ENCODE measurements at places on chromosomes 4 and X.

DNA sequence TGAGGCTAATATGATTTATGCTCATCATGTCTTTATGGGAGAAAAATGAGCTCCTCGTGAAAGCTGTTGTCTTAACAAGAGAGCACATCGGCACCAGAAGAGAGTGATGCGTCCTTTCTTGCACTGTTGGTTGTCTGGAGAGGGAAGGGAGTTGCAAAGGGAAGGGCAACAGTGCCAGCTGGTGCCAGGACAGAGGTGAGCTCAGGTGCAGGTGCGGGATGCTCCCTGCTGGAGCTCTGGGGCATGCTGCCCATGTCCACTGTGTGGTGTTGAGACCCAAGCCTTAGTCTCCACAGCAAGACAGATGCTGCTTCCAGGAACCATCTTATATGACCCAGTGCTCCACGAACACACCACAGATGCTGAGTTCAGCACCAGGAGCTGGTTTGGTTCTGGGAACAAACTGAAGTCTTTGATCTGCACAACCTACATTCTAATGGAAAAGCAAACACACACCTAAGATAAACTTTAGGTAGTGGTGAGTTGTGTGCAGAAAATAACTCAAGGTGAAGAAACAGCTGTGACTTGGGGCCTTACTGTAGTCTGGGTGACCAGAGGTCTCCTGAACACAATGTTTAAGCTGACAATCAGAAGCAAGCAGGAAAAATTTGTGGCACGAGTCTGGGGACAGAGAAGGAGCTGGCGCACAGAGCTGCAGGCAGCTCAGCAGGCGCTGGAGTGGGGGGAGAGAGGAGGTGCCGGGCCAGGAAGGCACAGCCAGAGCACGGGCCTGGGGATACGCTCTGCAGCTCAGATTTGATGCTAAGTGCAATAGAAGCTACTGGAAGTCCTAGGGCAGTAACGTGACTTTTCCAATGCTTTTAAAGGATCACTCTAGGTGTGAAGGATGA lies 73.2 kb downstream of the HAUS3 start:
- no peak for DNase-seq

GRCh38 chrX:27751976-27752375 lies 55.8 kb upstream of the MAGEB10 start:
- DNase-seq, result no peak

DNA sequence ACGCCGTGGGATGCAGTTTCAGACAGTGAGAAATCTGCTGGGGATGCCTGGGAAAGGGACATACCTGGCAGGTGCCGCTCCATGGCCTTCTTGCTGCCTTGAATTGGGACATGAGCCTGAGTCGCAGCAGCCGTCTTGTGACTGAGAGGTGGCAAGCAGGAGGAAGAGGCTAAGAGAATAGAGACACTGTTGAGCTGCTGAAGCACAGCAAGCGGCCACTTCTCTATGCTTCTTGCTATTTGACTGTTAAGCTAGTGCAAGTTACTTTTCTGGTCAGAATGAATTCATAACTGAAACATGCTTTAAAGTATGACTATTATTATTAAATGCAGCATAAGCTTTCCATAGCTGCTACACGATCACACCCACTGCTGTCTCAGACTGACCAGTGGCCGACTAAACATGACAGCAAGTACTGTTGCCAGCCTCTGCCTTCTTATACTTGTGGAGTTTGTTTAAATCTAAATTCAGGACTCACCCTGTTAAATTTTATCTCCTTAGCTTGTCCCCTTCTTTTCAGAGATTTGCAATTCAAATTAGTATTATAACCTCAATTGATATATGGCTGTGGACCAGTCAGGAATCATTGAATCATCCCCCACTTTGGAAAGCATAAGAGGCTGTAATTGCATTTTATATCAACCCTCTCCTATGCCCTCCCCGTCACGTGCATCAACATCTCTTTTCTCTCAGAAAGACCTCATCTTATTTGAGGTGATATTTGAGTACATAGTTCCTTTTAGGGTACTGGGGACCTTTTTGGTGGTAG lies 24.8 kb upstream of the ACSL1 start:
- no peak for DNase-seq

GRCh38 chrX:13284570-13284969 lies 35.3 kb downstream of the ATXN3L start:
- DNase-seq, result no peak

GRCh38 chrX:68550193-68550592 lies 51.3 kb downstream of the YIPF6 start:
- no peak for DNase-seq

DNA sequence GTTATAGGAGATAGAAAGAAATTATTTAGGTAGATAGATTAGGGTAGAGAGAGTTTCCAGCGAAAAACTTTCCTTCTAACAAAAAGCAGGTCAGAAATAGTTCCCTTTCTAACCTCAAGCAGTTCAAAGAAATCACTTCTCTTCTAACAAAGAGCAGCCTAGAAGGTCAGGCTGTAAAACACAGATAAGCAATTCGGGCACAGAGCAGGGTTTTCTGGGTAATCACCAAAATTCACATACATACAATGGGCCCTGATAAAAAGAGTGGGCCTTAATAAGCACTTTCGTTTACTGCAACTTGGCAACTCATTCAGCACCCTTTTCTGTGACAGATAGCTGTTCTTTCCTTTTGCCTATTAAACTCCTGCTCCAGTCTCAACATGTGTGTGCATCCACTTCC lies 13.4 kb upstream of the NAF1 start:
- no peak for DNase-seq

DNA sequence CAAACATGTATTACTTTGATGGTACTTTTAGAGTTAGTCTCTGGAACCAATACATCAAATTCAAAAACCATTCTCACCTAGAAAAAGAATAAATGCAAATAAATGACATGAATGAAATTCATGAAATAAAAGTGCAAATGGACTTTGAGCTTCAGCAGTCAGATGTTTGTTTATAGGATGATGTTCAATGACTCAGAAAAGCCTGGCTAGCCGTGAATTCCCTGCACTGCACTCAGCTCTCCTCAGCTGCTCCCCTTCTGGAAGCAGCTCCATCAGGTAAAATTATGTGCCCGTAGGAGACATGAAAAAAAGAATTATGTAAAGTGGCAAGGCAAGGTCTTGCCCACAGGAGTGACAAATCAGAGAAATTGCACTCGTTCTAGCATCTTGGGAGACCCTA lies 390.6 kb downstream of the GPM6A start:
- DNase-seq, result no peak

- no peak for DNase-seq
Measured at GRCh38 chrX:97315939-97316338, 432.2 kb downstream of the RPA4 start.

GRCh38 chr4:39484582-39485272 lies 25.9 kb downstream of the LIAS start:
- no peak for DNase-seq

- DNase-seq, result no peak
Measured at GRCh38 chr4:171622729-171623128, 190.5 kb upstream of the GALNTL6 start.

DNA sequence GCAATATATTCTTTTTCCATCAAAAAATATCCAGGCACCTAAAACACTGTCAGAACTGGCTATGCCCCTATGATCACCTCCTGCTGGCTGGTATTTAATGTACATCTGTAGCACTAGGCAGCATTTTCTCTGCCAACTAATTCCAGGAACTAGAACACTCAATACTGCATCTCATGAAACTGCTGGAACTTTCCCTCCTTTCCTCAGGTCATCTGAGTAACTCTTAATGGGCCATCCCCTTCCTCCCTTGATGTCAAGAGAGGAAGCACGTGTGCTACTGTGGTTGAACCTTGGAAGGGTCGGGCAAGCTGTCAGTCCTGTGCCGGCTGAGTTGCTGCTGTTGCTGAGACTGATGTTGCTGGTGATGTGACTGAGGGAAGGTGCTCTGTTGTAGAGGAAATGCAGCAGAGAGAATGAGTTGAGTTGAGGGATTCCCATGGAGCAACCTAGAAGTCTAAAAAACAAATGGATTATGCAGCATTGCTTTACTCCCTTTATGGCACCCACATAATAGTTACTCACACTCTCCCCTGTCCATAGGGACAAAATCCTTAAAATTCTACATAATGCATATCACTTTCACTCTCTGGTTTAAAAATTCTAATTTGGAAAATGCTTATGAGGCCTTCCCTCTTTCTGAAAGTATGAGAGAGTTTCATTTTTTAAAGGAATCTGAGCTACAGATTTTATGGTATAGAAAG lies 39.5 kb downstream of the TMEM165 start:
- no peak for DNase-seq

- no peak for DNase-seq
Measured at GRCh38 chrX:13404364-13404763, 84.5 kb upstream of the ATXN3L start.

GRCh38 chrX:118718737-118719136 lies 8.7 kb upstream of the IL13RA1 start:
- DNase-seq, result no peak

GRCh38 chr4:20698382-20698781 lies 1.9 kb upstream of the PACRGL start:
- no peak for DNase-seq

GRCh38 chrX:1444561-1445500 lies 7.9 kb downstream of the ASMTL start:
- DNase-seq, result no peak

GRCh38 chr4:76296286-76296820 lies 10.2 kb upstream of the STBD1 start:
- DNase-seq, result no peak

DNA sequence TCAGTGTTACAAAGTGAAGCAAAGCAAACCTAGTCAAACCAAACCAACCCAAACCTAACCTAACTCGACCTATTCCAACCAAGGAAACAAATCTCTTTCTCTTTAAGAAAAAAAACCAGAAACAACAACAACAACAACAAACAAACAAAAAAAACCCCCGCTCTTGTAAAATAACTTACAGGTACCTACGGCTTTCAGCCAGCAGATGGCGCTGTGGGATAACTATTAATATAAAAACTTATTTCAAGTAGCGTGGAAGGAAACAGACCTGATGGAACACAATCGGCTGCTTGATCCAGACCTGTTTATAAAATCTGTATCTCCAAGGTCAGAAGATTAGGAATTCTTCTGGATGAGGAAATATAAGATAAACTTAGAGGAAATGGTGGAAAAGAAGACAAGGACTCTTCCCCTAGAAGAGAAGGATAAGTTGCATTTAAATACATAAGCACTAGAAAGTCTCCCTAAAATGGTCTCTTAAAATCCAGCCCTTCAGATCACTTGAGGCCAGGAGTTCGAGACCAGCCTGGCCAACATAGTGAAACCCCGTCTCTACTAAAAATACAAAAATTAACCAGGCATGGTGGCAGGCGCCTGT lies 34.4 kb upstream of the CDKL5 start:
- DNase-seq, result peak; percentile 57

DNA sequence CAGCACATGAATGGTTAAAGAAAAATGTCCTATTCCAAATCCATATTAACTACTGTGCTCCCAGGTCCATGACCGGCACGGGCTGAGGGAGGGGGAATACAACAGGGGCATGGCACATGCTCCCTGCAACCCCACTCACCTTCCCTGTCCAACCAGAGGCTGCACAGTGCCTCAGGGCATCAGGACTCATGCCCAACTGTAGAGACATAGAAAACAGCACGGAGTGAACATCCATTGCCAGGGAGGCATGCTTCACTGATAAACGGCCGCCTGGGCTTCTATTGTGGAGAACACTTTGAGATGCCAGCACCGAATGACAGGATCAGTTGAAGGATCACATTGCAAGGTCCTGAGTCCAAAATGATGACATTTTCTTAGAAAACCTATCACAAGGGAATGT lies 140.6 kb downstream of the STK32B start:
- no peak for DNase-seq

- DNase-seq, result no peak
Measured at GRCh38 chrX:56216332-56216731, 15.8 kb upstream of the KLF8 start.

- DNase-seq, result no peak
Measured at GRCh38 chr4:76690906-76691275, 207.1 kb downstream of the SOWAHB start.

GRCh38 chrX:2538031-2538757 lies 37.4 kb upstream of the DHRSX start:
- DNase-seq, result no peak

DNA sequence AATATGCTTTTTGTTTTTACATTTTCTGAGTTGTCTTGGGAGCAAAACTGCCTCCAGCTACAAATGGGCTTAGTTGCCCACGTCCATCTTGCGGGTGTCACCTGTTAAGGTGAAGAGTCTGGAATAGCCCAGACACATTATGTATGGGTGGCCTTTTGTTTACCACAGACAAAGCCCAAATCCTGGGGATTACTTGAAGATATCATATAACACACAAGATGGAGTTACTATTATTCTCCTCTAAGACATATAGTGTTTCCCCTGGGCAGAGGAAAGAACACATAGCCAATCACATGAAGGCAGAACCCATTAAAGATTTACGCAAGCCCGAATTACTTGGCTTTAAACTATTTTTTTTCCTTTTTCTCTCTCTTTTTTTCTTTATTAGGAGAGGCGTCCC lies 625.6 kb upstream of the FAM241A start:
- DNase-seq, result no peak

DNA sequence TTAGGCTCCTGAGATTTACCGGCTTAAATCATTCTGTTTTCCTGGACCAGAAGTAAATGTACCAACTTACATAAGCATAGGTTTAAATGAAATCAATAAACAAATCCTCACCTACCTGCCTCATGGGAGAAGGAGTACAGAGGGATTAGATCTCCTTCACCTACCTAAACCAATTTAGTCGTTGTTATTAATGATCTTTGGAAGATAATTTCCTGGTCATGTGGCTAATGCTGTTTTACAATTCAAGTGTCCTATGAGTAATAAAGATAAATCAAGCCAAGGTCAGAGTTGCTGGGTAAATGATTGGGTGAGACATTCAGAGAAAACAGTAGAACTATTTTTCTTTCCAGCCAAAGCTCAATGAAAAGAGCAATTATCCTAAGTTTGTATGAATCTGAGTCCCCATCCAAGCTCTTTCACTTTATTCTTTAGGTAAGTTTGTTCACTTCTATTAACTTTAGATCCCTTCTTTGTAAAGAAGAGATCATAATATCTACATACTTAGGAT lies 423.0 kb upstream of the FAM241A start:
- no peak for DNase-seq

DNA sequence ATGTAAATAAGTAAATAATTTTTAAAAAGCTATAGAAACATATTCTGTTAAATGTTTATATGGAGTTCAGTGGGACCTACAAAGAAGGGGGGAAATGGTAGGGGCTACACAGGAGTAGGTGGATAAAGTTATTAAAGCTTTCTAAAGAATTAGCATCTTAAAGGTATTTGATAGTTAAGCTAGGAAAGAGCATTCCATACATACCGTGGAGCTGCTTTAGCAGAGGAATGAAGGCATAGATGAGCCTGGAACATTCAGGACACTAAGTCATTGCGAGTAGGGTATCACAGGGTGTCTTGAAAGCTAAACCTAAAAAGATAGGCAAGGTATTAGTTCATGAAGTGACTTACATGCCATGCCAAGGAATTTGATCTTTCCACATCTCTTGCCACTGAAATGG lies 60.4 kb downstream of the SLC10A6 start:
- DNase-seq, result no peak

- DNase-seq, result no peak
Measured at GRCh38 chr4:155060419-155060818, 148.0 kb upstream of the NPY2R start.

Measured in stimulated activated CD4-positive, alpha-beta T cell treated with anti-CD3 and anti-CD28 coated beads, Interleukin-12 subunit alpha, Interleukin-12 subunit beta, amount 100 ng/mL, for 4 hours (primary cell).